ENCODE measurements at places on chromosomes 1 and 21. TPM values are rescaled to one million over a fixed set of nuclear protein-coding genes. Genes with fewer than 3 reads are reported as not detected.

DNA sequence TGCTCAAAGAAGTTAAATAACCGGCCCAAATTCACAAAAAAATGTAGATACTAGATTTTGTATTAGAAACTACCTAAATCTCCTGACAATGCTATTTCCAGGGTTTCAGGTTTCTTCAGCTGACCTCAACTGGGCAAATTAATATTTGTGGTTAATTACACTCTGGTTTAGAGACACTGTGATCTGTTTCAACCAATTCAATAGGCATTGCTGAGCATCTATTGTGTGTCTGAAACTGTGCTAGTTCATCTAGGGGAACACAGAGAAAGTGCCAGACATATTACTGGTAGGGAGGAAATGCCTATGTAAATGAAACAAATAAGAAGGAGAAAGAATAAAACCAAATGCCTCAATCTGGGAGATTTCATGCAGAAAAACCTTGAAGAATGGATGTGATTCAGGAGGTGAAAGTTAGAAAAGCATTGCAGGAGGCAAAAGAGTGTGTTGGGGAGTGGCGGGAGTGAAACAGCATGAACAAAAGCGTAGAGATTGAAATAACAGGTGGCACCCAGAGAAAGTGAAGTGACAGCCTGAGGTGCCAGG, 51.3 kb upstream of the IVNS1ABP start:
- DNase-seq: no peak

- DNase-seq: no peak
Measured at GRCh38 chr1:240134113-240134512, 42.4 kb downstream of the FMN2 start.

DNA sequence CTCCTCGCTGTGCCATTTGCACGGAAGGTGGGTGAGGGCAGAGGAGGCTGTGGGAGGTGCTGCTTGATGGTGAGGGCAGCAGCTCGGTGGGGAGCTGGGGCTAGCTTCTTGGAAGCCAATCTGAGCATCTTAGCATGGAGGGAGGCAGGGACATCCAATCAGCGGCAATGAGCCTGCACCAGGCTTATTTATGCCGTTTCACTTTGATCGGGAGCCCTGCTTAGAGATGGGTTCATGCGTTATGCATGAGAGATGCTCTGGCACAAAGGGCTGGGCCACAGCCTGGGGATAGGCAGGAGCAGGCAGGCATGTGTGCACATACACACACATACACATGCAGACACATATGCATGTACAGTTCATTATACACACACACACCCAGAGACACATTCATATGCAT, 220.2 kb downstream of the GRIK3 start:
- no peak for DNase-seq

GRCh38 chr1:98989556-98989907, 15.1 kb downstream of the PLPPR5 start:
- no peak for DNase-seq

DNA sequence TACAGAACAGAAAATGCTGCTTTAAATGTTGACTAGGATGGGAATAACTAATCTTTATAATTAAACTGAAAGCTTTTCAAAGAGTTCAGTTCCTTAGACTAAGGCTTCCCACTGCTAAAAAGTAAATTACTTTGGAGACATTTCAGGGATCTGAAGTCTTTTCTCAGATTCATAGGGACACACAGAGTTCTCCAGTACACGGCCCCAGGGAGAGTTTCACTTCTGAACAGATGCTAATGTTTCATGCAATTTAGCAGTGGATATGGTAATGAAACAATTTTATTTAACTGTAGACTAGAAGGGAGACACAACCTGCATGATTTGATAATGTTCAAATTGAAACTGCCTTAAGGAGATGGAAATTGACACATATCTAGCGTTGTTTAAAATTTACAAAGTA, 1282.6 kb downstream of the NCAM2 start:
- DNase-seq: no peak

- no peak for DNase-seq
Measured at GRCh38 chr1:212594640-212595039, 13.9 kb upstream of the ATF3 start.

DNA sequence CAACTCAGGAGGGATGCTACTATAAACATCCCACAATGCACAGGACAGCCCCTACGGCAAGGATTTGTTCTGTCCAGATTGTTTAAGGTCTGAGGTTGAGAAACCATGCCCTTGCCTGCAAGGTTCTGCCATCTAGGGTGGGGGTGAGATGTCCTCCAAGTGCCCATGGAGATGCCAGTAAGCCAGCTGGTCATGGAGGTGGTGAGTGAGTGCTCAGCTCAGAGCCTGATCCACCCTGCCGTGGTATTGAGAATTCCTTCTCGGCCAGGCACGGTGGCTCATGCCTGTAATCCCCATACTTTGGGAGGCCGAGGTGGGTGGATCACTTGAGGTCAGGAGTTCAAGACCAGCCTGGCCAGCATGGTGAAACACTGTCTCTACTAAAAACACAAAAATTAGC, 13.3 kb upstream of the CTRC start:
- DNase-seq: no peak

DNA sequence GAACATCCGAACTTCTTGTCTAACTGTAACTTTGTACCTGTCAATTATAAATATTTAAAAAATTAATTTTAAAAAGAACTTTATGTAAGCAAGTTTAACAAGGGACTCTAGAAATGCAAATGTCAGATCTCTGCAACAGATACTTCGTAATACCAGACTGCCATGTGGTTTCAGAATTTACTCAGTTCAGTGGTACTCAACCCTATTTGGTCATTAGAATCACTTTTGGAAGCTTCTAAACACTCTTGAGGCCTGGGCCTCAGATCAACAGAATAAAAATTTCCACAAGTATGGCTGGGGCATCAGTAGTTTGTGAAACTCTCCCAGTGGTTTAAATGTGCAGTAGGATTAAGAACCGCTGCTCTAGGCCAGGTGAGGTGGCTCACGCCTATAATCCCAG, 139.5 kb upstream of the SMYD2 start:
- DNase-seq: no peak

DNA sequence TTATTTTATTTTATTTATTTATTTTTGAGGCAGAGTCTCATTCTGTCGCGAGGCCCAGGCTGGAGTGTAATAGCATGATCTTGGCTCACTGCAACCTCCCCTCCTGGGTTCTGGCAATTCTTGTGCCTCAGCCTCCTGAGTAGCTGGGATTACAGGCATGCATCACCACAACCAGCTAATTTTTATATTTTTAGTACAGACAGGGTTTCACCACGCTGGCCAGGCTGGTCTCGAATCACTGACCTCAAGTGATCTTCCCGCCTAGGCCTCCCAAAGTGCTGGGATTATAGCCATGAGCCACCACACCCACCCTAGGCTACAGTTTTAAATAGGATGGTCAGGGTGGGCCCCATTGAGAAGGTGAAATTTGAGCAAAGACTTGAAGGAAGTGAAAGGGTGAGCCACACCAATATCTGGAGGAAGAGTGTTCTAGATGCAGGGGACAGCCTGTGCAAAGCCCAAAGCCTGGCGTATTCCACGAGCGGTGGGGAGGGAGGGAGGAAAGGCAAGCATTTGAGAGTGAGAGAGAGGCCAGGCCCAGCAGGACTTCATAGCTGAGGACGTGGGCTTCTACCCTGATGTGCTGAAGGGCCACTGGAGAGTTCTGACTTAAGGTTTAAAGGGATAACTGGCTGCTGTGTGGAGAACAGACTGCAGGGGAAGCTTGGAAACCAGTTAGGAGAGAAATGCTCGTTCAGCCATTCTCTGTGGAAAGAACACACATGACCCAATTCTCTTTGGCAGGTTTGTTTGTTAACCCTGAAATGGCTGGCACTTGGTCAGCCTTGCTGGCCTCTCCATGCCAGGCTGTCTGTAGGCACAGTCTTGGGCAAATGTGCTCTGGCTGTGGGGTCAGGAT, 62.6 kb upstream of the FAM20B start:
- no peak for DNase-seq

DNA sequence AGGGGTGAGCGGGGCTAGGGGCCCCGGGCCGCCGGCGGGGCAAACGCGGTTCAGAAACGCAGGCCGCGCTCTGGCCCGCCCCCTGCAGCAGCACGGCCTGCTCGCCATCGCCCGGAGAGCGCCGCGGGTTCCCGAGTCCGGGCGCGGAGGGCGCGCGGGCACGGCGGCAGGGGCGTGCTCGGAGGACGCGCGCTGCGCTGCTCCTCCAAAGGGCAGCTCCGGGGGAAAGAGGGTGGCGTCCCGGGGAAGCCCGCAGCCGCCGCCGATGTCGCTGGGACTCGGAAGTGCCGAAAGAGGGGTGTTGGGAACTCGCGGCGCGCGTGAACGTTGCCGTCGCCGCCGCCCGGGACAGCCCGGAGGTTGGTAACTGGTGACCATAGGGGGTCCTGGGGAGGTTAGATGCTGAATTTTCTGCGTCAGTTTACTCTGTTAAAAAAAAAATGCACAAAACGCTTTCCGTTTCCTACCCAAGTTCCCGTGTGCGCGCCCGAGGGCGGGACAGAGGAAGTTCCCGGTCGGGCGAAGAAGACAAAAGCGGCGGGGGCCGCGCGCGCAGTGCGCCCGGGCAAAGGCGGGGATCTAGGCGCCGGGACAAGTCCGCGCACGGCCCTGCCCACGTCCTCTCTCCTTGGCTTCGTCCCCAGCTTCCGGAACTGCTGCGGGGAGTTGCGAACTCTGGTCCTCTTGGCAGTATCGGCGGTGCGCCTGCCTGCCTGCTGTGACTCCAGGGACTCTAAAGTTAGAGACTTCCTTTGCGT, at the start of gene HHAT:
TSS of gene HHAT (plus strand) at position 157 of the 758 bp plus-strand sequence. CDS start 20,074 bp downstream, outside the sequence.
- DNase-seq: peak; percentile 88

- peak; percentile 60 for DNase-seq
Measured at GRCh38 chr1:48817505-48818114, 40.9 kb upstream of the BEND5 start.

- no peak for DNase-seq
Measured at GRCh38 chr1:206892351-206892984, 4.8 kb upstream of the IL24 start.

DNA sequence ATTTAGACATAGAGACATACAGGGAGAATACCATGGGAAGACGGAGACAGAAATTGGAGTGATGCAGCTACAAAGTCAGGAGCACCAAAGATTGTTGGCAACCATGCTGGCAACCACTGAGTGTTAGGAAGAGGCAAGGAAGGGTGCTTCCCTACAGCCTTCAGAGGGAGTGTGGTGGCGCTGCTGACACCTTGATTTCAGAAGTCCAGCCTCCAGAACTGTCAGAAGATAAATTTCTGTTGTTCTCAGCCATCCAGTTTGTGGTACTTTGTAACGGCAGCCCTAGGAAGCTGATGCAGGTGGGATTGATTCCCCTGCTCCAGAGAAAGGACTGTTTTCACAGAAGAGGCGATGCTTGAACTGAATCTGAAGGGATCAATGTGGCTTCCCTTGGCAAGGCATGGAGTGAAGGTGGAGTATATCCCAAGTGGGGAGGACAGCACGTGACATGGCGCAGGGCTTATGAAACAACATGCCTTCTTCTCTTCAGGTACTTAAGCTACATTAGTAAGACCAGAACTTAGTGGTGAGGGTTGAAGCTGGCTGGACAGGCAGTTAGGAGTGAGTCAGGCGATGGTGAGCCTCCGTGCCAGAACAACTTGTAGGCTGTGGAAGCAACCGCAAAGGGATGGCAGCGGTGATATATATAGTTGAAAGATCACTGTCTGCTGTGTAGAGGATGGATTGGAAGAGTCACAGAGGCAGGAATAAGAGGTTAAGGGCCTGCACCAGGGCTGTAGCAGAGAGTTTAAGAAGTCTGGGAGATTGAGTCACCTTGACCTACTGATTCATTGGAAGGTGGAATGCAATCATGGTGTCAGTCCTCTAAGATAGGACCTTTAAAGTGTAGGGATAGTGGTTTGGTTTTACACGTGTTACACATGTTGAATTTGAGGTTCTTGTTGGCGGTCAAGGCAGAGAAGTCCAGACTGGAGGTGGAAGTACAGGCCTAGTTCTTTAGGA, 2.1 kb downstream of the LEPR start:
- DNase-seq: no peak

DNA sequence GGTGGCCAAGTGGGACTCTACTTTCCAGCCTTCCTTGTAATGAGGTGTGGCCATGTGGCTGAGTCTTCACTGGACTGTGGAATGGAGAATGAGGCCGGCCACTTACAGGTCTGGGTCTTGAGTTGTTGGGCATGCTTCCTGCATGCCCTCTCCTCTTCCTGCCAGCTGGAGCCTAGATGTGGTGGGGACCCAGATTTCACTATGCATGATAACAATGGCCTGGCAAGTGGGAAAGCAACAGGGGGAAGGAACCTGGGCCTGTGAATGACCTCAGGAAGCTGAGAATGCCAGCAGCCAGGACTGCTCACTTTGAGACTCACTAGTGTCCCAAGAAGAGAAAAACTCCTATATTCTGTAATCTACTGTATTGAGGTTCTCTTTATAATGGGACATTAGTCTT, 8.5 kb upstream of the SLC26A9 start:
- DNase-seq: no peak

DNA sequence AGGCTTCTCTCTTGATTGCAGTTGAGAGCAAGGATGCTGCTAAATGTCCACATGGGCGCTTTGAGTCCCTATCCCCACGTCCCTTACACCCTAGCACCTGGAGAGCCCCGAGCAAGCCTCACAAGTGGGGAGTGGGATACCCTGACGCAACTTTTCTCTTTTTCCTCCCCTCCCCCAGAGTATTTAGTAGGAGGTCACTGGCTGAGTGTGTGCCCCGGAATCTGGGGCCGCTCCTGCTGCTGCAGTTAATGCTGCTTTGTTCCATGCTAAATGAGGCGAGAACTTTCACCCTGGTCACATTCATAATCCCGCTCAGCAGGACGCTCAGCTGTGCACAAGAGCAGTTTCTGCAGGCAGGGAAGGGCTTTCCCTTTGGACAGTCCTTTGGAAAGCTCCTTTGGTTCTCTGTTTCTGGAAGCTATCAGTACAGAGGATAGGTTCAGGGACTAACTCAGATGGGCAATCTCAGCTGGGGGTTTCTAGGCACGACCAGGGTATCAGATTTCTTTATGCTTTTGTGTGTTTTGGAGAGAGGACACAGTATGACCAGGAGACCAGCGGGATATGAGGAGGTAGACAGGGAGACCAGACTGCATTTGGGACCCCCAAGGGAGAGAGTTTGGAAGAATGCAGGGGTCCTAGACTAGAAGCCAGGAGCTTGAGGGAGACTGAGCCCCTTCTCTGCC, 75.9 kb downstream of the NOS1AP start:
- no peak for DNase-seq

- peak; percentile 62 for DNase-seq
Measured at GRCh38 chr1:234114648-234115307, 210.3 kb downstream of the SLC35F3 start.

DNA sequence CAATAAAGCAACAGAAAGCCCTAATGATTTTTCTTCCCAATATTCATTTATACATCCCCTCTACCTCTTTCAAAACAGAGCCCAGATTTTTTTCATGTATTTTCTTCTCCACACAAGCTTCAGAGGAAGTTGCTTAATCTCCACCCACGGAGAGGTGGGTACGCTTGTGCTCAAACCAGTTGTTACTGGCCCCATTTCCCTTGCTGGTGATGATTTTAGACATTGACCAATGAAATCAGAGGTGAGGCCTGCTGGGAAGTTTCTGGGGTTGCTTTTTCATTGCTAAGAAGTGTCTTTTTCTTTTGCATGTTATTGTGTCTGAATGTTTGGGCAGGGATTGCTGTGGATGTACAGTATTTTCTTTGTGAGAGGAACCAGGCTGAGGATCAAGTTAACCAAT, 448.1 kb upstream of the B3GALT2 start:
- DNase-seq: no peak

- no peak for DNase-seq
Measured at GRCh38 chr1:46802081-46802480, 3.2 kb downstream of the CYP4B1 start.

Gene LRRC7
- 0.75 TPM for total RNA-seq

Gene NCDN
- total RNA-seq: 33.7 TPM

Gene PPFIA4
- total RNA-seq: 16.3 TPM

Gene HMGB4
- not detected for total RNA-seq

Gene IGSF8
- total RNA-seq: 20.1 TPM

Gene FCGR3B
- 2.6 TPM for total RNA-seq

Gene PSEN2
- 22.6 TPM for total RNA-seq

All from right atrium auricular region (tissue), 2 donors.